ENCODE measurements at places on chromosomes 7 and 10.
A peak's percentile ranks its signal among the peaks of the same experiment; 100 is the strongest.

- DNase-seq: peak; percentile 22
Measured at GRCh38 chr10:119693262-119693957, 32.4 kb upstream of the INPP5F start.

- no peak for DNase-seq
Measured at GRCh38 chr7:443279-443833, 76.3 kb downstream of the PDGFA start.

DNA sequence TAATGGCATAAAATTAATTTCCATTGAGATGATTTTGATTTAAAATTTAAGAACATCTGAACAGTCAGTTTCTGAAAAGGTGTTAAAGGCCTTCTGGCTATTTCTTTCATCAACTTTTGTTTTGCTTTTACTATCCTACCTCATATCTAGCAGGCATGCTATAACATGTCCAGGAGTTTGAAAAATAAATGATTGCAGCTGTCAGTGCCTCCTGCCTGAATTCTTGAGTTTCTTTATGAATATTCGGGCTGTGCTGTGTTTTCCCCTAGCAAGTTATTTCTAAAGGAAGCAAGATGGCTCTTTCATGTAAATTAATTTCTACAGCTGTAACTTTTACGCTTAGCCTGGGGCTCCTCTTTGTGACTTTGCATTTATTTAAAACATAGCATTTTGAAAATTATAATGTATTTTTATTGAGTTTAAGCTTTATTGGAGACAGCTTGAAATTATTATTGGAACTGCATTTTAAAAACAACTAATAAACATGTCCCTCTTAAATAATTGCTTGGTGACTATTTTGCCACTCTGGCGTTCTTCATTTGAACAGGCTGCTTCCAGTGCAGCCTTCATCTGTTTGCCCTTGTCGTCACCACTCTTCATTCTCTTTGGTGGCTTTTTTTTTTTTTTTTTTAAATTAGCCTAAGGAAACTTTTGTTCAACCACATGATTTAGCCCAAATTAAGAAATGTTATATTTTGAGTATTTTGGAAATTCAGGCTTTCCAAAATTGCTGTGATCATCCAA lies 1083.4 kb upstream of the LRRN3 start:
- DNase-seq: no peak

DNA sequence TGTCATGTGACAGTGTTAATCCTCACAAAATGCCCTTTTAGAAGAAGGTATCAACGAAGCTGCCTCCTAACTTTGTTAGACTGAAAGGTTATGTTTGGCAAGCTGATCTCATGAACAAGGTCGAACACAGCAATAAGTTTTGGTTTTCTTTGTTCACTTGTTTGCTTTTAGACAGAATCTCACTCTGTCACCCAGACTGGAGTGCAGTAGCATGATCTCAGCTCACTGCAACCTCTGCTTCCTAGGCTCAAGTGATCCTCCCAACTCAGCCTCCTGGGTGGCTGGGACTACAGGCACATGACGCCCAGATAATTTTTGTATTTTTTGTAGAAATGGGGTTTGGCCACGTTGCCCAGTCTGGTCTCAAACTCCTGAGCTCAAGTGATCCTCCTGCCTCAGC lies 1.1 kb downstream of the STRA8 start:
- DNase-seq: no peak

DNA sequence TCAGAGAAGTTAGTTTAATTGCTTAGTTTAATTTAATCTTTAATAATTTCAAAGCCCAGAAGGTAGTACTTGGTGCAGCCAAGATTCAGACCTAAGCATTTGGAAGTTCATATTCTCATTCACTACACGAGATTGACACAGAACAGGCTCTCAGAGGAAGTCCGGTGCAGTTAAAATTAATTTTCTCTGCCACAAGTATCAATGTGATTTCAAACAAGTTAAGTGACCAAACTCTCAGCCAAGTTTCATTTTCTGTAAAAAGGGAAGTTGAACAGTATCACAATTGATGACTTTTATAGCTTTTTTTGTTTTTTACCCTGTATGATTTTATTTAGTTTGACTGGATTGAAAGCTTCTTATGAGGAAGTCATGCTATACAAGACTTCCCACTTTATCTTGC lies 1494.9 kb upstream of the LRRTM3 start:
- no peak for DNase-seq

DNA sequence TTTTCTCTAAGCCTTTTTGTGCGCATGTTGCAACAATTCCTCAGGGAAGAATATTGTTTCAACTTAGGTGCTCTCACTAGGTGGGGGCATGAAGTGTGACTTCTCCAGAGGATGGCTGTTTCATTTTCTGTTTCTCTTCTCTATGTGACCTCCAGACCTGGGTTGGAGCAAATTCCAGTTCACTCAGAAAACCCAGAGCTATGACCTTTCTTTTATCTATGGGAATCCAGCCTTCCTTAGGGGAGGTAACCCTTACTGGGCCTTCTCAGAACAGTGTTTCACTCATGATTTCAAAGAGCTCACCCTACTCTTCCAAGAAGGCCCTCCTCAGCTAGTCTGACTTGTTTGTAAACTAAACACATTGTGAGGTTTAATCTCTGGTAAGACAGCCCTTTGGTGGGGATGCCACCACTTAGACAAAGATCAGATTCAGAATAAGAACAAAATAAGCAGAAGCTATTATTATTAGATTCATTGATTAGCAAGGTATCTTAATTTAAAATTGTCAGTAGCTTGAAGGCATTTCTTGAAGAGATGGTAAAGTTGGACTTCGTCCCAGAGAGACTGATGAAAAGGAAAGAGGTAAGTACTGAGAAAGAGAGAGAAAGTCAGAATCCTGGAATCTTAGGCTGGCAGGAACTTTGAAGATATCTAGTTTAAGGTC lies 16.6 kb upstream of the TAS2R60 start:
- no peak for DNase-seq

DNA sequence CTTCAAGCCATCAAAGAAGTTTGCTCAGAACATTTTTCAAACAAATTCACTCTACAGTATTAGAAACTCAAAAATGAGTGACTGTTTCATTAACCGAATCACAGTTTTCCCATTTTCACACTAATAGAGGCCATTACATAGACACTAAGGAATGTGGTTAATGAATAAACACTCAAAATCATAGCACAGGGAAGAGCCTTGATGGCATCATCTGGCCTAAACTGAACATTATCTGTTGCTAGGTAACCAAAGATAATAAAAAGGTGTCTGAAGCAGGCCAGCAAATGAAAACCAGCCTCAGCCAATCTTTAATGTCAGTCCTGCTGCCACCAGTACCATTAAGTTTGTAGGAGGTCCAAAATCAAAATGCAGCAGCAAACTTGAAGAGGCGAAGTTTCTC lies 492.4 kb upstream of the STEAP1 start:
- no peak for DNase-seq

- no peak for DNase-seq
Measured at GRCh38 chr7:129924602-129925001, 28.2 kb downstream of the UBE2H start.

DNA sequence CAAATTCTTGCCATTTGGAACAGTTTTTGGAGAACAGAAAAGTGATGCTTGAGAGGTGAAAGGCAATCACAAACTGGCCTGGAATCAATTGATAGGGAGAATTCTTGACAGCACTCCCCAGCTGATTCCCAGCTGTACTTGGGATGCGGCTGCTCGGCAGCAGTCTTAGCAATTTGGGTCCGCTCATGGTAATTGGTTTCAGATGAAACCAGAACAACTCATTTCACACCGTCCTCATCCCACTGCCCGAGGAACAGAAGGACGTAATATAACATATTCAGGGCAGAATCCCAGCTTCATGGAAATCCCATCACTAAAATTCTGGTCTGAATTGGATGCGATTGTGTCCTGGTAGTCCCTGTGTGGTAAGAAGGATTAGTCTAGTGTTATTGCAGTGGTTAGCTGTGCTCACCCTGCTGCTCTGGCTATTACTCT lies 223.3 kb upstream of the FERD3L start:
- no peak for DNase-seq

GRCh38 chr10:74199315-74199714 lies 48.3 kb downstream of the ADK start:
- no peak for DNase-seq

DNA sequence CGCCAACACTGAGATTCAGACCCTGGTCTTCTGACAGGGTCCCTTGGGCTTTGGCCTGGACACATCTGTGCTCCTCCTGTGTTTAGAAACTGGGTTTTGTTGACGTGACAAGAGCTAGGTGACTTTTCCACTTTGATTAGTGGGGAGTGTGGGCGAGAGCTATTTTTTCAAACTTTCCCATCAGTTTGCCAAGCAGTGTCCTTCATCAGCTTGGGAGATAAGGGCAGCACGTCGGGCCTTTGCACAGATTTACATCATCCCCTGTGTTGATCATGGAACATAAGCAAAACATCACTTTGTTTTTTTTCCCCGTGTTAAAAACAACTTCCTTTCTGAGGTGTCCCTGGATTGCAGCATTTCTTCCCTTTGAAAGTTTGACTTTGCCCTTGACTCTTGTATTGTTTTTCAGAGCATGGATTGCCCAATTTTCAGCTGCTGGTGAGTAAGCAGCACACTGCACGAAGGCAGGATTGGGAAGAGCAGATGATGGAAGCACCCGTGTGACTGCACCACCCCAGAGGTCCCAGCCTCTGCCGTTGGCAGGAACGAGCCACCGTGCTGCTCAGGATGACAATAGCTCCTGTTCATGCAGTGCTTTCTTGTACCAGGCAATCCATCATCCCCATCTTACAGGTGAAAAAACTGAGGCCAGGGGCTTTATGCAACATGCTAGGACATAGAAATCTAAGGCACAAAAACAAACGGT lies 6.4 kb upstream of the IGFBP1 start:
- DNase-seq: peak; percentile 51

DNA sequence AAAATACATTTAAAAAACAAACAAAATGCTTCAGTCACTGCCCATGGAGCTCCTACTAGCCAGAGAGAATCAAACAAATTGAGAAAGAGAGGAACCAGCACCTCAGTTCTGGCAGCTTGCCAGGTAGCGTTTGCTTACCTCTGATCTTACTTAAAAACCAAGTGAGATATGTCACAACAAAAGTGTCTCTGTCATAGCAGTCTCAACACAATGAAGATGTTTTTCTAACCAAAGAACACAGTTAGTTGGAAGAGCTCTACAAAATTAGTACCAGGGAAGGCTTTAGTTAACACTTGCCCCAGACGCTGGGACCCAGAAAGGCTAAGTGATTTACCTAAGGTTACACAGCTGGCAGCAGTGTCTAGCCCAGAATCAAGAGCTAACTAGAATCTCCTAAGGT lies 3.4 kb downstream of the DOCK4 start:
- no peak for DNase-seq

GRCh38 chr10:128083191-128083895 lies 42.9 kb downstream of the MKI67 start:
- no peak for DNase-seq

DNA sequence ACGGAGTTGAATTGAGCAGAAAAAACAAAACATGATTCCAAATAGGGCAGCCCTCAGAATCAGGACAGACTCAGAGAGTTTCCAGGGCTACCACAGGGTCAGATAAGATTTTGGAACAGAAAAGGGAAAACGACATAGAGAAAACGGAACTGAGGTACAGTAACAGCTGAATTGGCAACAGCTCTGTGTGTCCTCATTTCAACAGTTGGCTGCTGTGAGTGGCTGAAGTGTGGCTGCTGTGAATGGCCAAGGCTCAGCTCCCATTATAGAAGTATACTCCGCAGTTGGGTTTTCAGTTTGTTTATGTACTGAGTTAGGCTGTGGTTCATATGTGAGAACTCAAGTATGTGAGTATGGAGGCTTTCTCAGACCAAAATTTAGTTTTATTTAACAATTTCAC lies 32.0 kb downstream of the ANTXRL start:
- DNase-seq: no peak

GRCh38 chr10:21525367-21526187 lies at the start of gene SKIDA1:
TSS of gene SKIDA1 (minus strand) at chr10:21525682. CDS start at chr10:21517822, 7,860 bp downstream.
- peak; percentile 94 for DNase-seq

GRCh38 chr7:124667312-124668153 lies 98.1 kb downstream of the GPR37 start:
- DNase-seq: peak; percentile 16

- DNase-seq: no peak
Measured at GRCh38 chr7:137480401-137480800, 136.9 kb upstream of the PTN start.

DNA sequence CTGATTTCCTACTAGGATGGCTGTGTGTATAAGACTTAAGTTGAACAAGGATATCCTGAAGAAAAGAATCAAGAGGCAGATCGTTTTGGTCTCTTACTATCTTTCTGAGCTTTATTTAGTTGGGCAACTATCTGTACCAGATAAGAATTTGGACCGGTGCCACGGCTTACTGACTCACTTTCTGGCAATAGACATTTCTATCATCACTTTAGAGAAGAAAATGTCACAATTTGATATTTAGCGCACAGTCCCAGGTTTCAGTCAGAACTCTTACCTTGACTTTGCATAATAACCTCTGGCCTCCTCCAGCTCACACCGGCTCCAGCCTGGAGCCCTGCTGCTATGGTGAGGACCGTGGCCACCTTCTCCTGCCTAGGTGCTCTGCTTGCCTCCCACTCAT lies 218.2 kb upstream of the MDFIC start:
- DNase-seq: peak; percentile 21

DNA sequence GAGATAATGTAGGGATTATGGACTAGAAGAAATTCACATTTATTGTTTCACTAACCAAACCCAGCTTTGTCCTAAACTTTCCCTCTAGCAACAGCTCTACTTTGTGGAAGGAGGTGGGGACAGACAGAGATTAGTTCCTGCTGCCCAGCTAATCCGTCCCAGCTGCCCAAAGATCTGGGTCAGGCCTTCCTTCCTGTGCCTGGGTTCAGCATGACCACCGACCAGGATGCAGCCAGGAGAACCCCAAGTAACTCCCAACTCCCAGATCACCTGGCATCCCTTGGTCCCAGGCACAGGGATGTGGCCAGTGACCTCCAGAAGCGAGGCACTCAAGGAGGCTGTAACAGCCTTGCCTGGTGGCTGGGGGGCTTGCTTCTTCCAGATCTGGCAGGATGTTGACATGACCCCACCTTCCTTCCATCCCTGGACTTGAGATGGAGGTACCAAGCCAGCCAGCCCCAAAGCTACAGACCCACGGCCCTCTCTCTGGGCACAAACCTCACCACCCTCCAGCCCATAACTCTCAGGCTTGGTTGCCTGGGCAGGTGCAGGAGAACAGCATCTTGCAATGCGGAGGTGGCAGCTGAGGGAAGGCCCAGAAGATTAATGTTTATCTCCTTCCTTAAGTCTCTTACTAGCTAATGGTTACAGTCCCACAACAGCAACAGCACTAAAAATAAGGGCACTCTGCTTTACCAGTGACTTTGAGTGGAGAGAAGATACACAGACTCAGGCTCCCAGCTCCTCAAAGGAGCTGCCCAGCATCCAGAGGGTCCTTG lies 11.1 kb downstream of the CAMK2G start:
- no peak for DNase-seq

GRCh38 chr10:34713875-34714274 lies 101.2 kb downstream of the PARD3 start:
- DNase-seq: peak; percentile 53

GRCh38 chr7:115293628-115294240 lies 371.8 kb downstream of the MDFIC start:
- DNase-seq: peak; percentile 35

GRCh38 chr7:49023345-49024328 lies 99.3 kb downstream of the CDC14C start:
- DNase-seq: no peak

GRCh38 chr10:21214329-21214728 lies 311.2 kb downstream of the SKIDA1 start:
- DNase-seq: no peak

- DNase-seq: no peak
Measured at GRCh38 chr7:105354383-105354782, 34.3 kb downstream of the SRPK2 start.

GRCh38 chr10:75035975-75036708 lies 75.3 kb upstream of the SAMD8 start:
- peak; percentile 51 for DNase-seq

All from astrocyte (in vitro differentiated cells and primary cell).